Upper lobe of left lung (tissue), 6 donors: ENCODE measurements at places on chromosomes 3 and 15. TPM values are rescaled to one million over a fixed set of nuclear protein-coding genes. Genes with fewer than 3 reads are reported as not detected.

ROPN1B gene
- total RNA-seq, result 3.0 TPM

DNAJC17 gene
- total RNA-seq, result 21.0 TPM

ZNF80 gene
- not detected for total RNA-seq

LRRC34 gene
- 2.2 TPM for total RNA-seq

GOLGA6C gene
- not detected for total RNA-seq

THRB gene
- 14.8 TPM for total RNA-seq

- DNase-seq, result peak; percentile 79
- H3K36me3 ChIP-seq, result no peaks in the 10 kb centered on the region
- H3K27me3 ChIP-seq, result no peaks in the 10 kb centered on the region
Measured at GRCh38 chr3:155744626-155745324, at the start of gene PLCH1. Gene PLCH1 (minus strand): TSS chr3:155745071. CDS start chr3:155704224, 40,847 bp downstream.

GRCh38 chr3:185754920-185755319, 69.9 kb downstream of the IGF2BP2 start:
- H3K36me3 ChIP-seq, result no peaks in the 10 kb centered on the region
- no peak for DNase-seq
- H3K4me3 ChIP-seq, result no peak overlapping the region
- no peak overlapping the region for H3K27ac ChIP-seq
- peaks cover 1% of the 10 kb centered on the region for H3K4me1 ChIP-seq
